ENCODE measurements at places on chromosomes 4 and X. TPM values are rescaled to one million over a fixed set of nuclear protein-coding genes. Genes with fewer than 3 reads are reported as not detected.

SLC6A14 gene
- 0.92 TPM for polyA plus RNA-seq

PAGE2B gene
- polyA plus RNA-seq, result 0.49 TPM

IL15 gene
- 6.5 TPM for polyA plus RNA-seq

DACH2 gene
- polyA plus RNA-seq, result 0.04 TPM

BEX1 gene
- polyA plus RNA-seq, result 0.35 TPM

ZXDA gene
- 0.20 TPM for polyA plus RNA-seq

POLN gene
- 0.59 TPM for polyA plus RNA-seq
